ENCODE measurements at places on chromosomes 5 and 9.

DNA sequence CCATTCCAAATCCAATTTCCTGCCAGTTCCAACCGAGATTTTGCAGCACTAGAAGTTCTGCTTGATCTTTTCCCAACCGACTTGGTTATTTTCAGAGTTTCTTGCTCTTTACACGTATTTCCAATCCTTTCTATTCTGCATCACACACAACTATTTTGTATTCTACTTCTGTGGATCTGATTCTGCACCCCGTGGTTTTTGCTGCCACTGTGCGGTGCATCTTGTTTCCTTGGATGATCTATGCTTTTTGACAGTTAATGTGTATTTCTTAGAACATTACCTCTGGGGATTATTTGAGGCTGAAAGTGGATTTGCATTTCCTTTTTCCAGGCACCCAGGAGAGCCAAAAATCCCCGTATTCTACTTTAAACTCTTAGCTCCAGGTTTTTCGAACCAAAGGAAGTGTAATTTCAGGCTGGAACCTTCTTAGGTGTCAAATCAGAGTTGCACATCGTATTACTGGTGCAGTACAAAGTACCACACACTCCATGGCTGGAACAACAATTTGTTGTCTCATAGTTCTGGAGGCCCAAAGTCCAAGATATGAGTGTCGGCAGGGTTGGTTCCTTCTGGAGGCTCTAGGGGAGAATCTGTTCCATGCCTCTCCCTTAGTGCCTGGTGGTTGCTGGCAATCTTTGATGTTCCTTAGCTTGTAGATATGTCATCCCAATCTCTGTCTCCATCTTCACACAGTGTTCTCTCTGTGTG, 14.7 kb upstream of the SARDH start:
- no peak for DNase-seq

DNA sequence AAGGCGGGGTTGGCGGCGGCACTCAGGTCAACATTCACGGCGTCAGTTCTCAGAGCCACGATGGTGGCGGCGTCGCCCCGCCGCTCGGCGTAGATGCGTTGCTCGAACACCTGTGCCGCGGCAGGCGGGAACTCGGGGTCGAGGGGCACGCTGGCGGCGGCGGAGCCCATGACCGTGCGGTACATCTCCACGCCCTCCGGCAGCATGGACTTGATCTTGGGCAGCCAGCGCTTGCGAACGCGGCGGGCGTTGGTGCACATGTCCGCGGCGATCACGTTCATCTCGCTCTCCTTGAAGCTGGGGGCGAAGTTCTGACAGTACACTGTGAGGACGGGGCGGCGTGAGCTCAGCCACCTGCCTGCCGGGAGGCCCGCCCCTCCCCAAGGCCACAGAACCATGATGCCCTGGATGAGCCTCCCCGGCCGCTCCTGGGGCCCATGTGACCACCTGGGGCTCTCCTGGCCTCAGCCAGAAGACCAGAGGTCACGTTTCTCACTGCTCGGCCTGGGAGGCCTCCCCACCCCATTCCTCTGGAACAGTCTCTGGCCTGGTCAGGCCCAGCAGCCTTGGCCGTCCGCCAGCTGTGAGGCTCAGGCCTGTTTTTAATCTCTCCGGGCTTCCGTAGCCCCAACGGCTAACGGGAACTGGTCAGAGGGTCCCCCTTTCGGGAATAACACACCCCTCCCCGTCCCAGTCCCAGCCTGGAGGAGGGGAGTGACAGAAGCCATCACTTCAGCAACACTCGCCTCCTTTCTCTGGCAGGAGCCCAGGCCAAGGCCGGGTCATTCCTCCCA, 50.7 kb upstream of the UBAC1 start:
- DNase-seq = no peak

DNA sequence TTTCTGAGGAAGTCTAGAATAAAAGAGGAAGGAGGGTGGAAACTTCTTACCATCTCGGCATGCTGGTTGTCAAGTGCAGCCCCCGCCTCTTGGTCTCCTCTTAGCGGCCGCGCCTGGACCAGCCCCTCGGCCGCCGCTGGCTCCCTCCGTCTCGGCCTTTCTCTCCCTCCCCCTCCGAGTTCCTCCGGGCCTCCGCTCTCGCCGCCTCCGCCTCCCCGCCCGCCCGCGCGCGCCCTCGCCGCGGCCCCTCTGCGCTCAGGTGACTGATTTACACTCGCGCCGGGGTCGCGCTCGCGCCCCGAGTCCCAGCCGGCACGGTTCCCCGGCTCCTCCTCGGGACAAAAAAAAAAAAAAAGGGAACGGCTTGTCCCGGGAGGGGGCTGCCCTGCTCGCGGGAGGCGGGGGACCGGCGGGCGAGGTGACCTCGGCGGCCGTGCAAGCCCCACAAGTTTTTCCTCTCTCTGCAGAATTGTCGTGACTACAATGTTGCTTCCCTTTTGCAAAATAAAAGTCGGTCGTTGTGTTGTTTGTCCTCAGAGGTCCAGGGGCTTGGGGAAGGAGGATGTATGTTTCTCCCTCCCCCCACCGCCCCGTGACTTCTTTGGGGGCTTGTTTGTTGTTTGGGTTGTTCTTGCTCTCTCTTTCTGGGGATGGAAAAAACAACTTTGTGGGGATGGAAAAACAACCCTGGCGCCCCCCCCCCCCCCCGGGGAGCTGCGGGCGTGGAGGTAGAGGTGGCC, at the start of gene BNC2:
BNC2 (minus strand) TSS at position 75 of the 740 bp plus-strand sequence; CDS start at position 53, 22 bp downstream.
- no peak for DNase-seq

DNA sequence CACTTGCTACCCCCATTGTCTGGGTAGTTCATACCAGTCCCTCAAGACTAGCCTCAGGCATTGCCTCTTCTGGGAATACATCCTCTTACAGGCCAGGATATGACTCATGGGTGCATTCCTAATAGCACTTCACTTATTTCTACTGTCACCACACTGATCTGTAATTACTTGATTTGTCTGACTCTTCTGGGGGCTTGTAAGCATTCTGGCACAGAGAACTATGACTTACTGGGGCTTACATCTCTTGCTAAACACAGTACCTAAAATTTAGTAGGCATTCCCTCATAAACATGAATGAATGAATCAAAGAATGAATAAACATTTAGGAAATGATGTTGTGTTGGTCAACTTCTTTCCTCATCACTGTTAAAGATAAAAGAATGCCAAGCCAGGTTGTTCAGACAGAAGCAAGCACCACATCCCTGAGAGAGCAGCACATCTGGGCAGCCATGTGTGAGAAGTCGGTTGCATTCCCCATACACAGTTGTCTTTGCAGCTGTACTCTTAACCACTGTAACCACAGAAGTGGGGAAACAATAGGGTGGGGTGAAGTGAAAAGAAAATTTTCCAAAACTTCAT, 27.6 kb downstream of the IL7R start:
- no peak for DNase-seq

DNA sequence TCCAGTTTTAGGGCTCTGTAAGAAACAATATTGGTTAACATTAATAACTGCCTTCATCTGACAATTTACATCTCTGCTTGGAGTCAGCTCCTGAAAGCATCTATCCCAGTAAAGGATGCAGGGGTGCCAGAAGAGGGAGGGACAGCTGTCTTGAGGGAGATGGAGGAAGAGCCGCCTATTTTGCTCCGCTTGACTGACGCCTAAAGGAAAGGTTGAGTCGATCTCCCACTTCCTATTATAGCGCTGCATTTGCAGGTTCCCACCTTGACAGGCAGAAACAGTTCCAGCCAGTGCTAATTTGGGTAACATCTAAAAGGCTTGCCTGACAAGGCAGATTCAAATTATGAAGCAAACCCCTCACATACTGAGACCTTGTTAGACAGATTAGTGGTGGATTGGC, 374.6 kb downstream of the SPATA31D1 start:
- no peak for DNase-seq

DNA sequence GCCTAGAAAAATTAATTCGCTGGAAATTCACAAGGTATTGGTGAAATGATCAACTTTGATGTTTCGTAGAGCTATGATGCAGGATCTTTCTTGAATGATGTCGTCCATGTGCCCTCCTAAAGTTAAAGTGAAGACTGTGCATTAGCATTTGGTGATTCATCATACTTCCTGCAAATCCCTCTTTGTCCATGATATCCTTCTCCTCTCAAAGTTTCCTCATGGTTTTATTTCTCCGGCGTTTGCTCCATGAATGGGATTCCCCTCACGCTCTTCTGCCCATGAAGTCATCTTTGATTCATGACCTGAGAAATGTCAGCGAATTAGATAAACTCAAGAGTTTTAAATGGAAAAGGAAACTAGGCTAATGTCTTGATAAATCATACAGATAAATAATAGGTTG, 372.7 kb downstream of the PSAT1 start:
- DNase-seq = no peak

DNA sequence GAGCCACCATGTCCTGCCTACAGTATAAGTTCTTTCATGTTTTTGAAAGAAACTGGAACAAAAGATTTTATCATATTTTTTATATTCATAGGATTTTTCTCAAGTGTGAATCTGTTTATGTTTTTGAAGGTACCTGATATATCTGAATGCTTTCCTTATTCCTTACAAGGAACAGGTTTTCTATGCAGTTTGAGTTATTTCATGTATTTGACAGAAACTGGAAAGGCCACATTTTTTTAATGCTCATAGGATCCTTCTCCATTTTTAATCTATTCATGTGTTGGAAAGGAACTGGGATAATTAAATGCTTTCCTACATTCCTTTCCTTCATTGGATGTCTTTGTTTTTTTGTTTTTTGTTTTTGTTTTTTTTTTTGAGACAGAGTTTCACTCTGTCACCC, 15.7 kb upstream of the FBXW2 start:
- DNase-seq = no peak

DNA sequence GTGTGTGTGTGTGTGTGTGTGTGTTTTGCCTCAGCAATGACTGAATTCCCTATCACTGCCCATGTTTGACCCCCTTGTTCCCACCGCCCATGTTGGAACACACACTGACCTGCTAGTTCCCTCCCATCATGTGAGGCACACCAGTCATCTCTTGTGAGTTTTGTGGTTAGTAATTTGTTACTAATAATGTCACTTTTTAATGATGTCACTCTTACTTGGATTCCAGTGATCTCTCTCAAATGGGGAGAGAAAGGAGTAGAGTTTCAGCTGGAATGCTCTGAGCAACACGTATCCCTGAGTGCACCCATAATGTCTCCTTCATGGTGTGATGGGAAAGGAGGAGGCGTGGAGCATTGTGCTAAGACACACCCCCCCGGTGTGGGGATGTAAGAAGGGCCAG, 172.6 kb downstream of the SH3GL2 start:
- DNase-seq = no peak

DNA sequence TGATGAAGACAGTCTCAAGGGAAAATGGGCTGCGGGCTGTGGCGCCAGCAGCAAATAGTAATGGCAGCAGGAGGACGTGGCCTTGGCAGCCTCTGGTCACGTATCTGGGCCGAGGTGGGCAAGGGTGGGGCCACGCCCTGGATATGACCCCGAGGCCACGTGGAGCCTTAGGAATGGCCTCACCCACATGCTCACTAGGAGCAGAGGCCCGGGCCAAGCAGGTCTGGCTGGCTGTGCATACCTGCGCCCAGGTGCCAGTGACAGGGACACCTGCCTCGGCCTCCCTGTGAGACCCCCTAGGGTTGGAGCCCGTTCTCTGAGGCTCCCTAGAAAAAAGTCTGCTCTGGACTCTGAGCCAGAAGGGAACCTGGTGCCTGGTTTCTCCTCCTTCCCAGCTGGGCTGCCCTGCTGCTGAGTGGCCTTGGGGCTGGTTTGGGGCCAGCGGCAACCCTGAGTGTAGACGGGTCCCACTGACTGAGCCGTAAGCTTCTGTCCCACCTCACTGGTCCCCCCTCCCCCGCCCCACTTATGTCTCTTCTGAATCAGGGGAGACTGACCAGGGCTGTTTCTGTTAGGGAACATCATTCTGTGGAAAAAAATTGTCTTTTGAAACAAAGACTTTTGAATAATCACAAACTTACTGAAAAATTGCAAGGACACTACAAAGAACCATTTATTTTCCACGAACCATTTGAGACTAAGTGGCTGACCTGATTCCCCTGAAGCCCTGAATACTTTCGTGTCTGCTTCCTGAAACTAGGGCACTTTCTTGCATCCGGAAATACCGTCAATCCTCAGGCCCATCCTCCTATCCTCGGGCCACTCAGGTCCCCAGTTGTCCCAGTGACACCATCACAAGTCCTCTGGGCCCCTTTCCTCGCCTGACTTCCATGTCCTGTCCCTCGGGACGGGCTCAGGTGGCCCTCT, 60.8 kb downstream of the WNK2 start:
- no peak for DNase-seq

- no peak for DNase-seq
Observed at GRCh38 chr5:32487008-32487407, 42.5 kb upstream of the ZFR start.

DNA sequence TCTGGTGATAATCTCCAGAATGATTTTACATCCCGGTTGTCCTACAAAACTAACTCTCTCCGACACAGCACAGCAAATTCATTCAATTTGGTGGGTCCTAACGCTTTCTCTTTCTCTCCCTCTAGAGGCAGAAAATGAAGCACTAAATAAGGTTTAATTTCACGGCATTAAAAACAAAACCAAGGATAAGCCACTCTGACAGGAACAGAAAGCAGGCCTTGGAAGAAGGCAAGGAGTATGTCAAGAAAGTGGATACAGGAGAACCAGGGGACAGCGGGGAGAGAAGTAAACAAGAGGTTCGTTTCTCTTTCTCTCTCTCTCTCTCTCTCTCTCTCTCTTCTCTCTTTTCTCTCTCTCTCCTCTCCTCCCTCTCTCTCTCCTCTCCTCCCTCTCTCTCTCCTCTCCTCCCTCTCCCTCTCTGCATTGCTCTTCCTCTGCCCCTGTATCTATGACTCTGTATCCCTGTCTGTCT, 49.8 kb downstream of the EBF1 start:
- no peak for DNase-seq

- DNase-seq = no peak
Observed at GRCh38 chr9:14031060-14031414, 282.9 kb downstream of the NFIB start.

- DNase-seq = no peak
Observed at GRCh38 chr9:110919609-110920008, 118.7 kb downstream of the LPAR1 start.

Data from stimulated activated CD8-positive, alpha-beta memory T cell treated with anti-CD3 and anti-CD28 coated beads, Interleukin-4, amount 100 ng/mL, for 24 hours (primary cell).